ENCODE measurements at places on chromosomes 2 and 18. TPM values are rescaled to one million over a fixed set of nuclear protein-coding genes. Genes with fewer than 3 reads are reported as not detected.
A peak's percentile ranks its signal among the peaks of the same experiment; 100 is the strongest.

The TMEM178A gene
- 1.5 TPM for total RNA-seq

The TRAK2 gene
- total RNA-seq, result 28.7 TPM

The ERCC3 gene
- total RNA-seq, result 34.7 TPM

- no peak for DNase-seq
Observed at GRCh38 chr2:207501802-207502576, 27.8 kb upstream of the CREB1 start.

DNA sequence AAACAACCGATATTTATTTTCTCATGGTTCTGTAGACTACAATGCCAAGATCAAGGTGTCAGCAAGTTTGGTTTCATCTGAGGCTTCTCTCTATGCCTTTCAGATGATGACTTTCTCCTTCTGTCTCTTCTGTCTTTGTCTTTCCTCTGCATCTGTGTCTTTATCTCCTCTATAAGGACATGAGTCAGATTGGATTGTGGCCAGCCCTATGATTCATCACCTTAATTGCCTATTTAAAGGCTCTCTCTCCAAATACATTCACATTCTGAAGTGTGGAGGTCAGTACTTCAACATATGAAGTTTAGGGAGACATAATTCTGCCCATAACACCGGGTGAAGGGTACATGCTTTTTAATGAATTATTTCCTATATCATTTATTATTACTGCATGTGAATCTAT is 71.2 kb upstream of the CNTNAP5 start:
- DNase-seq, result peak; percentile 26

Measured in mammary epithelial cell (primary cell).